Activated T-cell treated with anti-CD3 and anti-CD28 coated beads, Interleukin-2, amount 50 U/mL, for 24 hours (primary cell): ENCODE measurements at places on chromosomes 16 and 17.

DNA sequence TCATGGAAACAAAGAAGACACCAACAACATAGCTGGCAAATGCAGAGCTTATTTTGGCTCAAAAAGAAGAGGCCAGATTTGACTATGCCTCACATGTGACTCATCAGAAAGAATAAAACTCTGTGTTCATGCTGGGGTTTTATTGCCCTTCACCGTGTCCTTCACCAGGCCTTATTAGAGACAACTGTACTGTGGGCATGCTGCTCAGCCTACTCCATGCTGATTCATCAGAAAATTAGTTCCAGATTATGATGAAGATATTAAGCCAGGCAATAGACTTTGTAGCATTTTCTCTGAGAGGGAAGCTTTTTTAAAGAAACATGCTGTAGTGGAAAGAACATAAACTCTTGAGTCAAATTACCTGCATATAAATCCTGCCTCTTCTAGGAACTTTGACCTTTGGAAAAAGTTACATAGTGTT is 89.8 kb downstream of the CYB561 start:
- DNase-seq, result no peak

GRCh38 chr16:89013111-89013510 is 36.1 kb upstream of the CBFA2T3 start:
- DNase-seq, result no peak

DNA sequence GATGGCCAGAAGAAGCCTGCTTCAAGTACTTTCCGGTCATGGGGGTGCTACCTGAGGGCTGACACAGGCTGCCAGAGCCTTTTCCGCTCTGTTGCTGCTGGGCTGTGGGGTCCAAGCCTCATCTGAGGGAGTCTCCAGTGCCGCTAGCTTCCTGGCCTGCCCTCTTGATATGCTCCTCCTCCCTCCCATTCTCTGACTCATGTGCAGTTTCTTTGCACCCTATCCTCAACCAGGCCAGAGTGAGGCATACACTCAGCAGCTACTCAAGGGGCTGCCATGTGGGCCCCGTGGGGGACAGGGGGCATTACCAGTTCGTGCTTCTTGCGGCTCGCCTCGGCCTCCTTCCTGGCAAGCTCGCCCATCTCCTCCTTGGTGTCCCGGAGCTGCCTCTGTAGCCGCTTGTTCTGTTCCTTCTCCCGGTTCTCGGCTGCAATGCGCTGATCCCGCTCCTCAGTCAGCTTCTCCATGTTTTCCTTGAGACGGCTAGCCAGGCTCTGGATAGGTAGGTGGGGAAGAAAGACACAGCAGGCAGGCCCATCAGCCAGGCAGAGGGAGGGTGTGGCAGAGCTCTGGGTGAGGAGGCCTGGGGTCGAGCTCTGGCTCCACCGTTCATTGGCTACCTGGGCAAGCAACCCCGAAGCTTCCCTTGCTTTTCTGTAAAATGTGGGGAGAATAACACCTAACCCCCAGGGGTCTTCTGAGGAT is 43.8 kb downstream of the PIPOX start:
- no peak for DNase-seq

DNA sequence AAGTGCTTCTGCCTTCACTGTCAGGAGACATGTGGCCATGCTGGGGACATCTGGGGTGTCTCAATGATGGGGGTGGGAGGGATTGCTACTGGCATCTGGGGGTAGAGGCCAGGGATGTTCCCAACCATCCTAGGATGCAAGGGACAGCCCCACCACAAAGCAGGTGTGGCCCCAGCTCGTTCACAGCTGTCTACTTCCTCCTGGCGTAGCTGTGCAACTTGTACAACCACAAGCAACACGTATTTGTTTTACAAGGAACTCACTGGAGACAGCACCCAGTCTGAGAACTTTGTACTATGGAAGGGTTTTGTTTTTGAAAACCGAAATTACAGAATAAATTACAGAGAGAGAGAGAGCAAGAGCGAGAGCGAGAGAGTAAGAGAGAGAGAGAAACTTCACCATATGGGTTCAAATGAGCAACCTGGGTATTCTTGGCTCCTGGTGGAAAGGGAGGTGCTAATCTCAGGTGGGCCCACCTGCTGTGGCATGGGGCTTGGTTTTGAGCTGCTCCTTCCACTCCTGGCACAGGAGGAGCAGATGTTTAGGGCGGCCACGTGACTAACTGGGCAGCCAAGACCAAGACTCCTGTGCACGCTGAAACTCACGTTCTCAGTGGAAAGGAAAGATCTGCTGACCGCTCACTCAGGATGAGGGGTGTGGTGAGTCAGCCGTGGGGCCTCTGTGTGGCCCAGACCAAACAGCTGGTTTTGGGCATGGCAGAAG is 17.5 kb upstream of the TNFRSF13B start:
- DNase-seq, result no peak

DNA sequence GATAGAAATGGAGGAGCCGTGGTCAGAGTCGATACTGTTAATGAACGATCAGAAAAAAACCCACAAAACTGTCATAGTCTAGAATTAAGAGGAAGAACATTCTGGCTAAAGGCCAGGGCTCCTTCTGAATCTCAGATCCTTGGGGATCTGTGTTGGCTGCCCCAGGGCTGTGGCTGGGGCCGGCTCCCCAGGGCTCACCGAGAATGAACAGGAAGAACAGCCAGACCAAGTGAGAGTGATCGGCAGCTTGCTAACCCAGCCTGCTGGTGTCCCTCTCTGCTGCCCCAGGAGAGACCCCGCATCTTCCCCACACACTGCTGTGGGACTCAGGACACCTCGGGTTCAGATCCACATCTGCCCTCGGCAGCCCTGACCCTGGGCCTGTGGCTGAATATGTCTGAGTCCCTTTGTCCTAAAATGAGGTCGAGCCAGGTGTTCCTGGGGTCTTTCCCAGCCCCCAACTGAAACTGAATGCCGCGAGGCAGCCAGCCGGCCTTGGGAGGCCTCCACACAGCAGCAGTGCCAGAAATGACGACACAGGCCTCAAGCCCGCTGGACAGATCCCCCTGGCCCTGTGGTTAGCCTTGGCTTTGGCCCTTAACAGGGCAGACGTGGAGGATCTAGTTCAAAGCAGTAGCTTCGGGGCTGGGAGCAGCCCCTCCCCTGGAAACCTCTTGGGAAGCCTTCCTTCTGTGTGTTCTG is 23.9 kb upstream of the CLEC18A start:
- DNase-seq, result no peak

GRCh38 chr17:2138761-2139160 is 83.9 kb downstream of the HIC1 start:
- no peak for DNase-seq

DNA sequence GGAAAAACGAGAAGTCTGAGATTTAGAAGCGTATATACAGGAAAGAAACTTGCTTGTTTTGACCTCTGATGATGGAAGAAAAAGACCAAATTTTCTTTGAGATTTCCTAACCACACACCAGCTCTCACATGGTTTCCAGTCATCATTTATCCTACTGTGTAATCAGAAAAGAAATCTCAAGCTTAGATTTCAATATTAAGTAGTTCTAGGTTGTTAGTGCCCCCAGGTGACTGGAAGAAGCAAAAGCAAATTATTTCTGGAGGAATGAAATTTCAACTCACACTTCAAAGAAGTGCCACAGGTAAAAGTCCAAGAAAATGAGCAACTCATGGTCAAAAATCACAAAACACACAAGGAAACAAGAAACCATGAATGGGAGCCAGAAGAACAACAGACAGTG is 51.8 kb upstream of the KDM6B start:
- DNase-seq, result no peak

- DNase-seq, result no peak
Measured at GRCh38 chr17:64264891-64265290, 1.8 kb upstream of the TEX2 start.

DNA sequence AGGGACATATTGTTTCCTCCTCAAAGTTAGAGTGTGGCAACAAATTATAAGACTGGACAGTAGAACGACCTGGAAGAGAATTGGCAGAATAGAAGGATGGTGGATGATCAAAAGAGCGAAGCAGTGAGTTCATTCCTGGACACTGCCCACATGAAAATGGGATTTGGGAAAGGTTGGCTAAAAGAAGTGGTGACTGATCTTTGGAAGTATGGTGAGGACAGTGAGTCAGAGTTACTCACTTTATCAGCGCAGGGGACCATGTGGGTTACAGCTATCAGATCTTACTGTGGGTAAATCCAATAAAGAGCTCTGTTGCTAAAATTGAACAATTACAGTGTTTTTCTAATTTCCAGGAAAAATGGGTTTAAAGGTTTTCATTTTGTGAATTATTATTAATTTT is 2.7 kb upstream of the TANC2 start:
- DNase-seq, result no peak

DNA sequence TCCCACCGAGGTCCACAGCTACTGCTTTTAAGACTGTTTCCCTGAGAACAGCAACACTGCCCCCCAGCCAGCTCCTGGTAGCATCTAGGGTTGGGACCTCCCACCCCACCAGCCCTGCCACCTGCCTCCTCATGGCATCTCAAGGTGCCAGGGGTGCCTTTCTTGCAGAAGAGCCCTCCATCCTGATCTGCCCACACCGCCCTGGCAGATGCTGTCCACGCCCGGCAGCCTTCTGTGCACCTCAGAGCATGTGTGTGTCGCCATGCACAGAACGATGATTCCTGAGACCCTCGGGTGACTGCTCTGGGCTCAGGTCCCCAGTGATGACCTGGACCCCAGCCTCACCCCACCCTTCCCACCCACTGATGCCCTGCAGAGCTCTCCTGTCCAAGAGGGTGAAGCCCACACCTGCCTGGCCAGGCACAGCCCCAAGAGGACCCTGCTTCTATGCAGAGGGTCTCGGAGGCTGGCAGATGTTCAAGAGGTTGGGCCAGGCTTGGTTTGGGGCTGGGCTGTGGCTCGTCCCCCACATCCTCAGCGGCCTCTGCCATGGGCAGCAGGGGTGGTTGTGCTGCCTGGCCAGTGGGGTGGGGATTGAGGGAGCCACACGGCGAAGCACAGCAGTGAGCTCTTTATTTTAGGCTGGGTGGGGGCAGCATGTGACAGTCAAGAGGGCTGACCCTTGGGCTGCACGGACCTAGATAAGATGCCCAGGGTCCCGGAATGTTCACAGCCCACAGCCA is 5.2 kb upstream of the SPATA2L start:
- no peak for DNase-seq

DNA sequence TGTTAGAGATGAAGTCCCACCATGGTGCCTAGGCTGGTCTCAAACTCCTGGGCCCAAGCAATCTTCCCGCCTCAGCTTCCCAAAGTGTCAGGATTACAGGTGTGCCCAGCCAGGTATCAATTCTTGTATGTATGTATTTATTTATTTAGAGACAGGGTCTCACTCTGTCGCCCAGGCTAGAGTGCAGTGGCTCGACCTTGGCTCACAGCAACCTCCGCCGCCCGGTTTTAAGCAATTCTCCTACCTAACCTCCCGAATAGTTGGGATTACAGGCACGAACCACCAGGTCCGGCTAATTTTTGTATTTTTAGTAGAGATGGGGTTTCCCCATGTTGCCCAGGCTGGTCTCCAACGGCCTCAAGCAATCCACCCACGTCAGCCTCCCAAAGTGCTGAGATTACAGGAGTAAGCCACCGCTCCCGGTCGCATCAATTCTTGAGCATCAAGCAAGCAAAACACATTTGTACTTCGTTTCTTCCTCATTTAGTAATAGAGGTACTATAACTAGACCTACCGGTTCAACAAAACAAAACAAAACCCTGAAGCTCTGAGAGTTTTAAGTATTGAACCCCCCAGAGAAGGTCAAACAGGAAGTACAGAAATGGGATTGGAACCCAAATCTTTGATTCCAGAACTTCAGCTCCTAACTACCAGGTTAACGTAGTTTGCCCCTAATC is 1.0 kb upstream of the ZNF500 start:
- DNase-seq, result no peak

- DNase-seq, result no peak
Measured at GRCh38 chr17:81735264-81736102, 23.4 kb downstream of the SLC25A10 start.

GRCh38 chr17:35870906-35871819 is 2.5 kb upstream of the HEATR9 start:
- DNase-seq, result no peak

GRCh38 chr16:24626256-24626655 is 86.9 kb downstream of the RBBP6 start:
- no peak for DNase-seq

GRCh38 chr16:56851671-56852400 is 13.2 kb upstream of the SLC12A3 start:
- no peak for DNase-seq

GRCh38 chr17:81417049-81417878 is 22.0 kb downstream of the BAHCC1 start:
- no peak for DNase-seq

- peak; percentile 72 for DNase-seq
Measured at GRCh38 chr16:88810166-88810911, 1.4 kb downstream of the APRT start.

GRCh38 chr17:59413014-59413766 is 81.7 kb downstream of the YPEL2 start:
- DNase-seq, result no peak

DNA sequence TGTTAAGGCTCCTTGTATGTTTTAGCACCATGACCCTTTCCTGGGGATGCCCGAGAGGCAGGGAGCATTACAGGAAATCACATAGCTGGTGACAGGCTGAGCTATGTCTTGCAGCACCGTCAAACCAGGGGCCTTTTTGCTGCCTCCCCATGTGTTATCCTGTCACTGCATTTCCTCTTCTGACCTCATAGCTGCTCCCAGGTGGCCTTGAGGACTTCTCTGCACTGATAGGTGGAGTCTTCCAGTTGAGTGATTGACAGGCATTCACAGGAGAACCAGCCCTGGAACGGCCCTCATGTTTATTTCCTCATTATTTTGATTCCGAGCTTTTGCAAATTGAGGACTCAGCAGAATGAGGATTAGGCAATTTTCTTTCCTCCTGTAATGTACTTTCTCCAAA is 349.6 kb downstream of the HAPSTR1 start:
- no peak for DNase-seq

DNA sequence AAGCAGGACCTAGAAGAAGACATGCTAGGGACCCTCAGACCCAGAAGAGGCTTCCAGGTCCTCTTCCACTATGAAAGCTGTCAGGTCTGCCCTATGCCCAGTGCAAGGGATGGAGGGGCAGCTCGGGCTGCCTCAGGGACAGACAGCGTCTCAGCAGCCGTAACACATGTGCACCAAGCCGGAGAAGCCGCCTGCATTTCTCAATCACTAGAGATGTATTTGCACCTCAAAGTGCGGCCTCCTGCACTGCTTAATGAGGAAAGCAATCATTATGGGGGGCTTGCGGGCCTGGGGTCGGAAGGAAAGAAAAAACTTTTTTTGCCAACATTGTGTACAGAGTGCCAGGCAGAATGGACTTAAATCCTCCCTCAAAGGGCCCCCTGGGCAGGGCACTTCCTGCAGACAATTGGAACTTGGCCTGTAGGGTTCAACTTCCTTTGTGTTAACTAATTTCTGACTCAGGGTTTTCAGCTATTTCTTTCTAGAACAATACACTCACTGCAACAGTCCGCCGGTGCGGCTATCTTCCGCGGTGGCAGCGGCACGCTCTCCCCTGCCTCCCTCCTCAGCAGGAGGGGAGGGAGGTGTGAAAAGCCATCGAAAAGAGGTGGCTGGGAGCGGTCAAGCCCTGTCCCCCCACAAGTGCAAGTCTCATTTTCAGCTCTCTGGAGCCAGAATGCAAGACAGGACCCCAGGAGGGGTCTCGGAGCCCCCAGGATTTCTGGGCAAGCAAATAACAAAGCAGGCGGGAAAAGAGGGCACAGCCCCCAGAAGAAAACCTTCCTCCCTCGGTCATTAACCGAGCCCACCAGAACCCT is 101.2 kb downstream of the ZNF423 start:
- DNase-seq, result no peak

GRCh38 chr17:50289278-50289677 is 15.0 kb downstream of the TMEM92 start:
- no peak for DNase-seq

- DNase-seq, result no peak
Measured at GRCh38 chr16:89006036-89006752, 29.2 kb upstream of the CBFA2T3 start.

- no peak for DNase-seq
Measured at GRCh38 chr17:32826076-32826475, 50.8 kb downstream of the MYO1D start.

GRCh38 chr16:78483124-78483992 is 383.9 kb downstream of the WWOX start:
- no peak for DNase-seq
